Testis (tissue), 5 donors: ENCODE measurements at places on chromosomes 7 and 10.

GRCh38 chr10:21273400-21273968 is 252.0 kb downstream of the SKIDA1 start:
- no peaks in the 10 kb centered on the region for H3K36me3 ChIP-seq
- H3K27ac ChIP-seq: no peak overlapping the region
- no peaks in the 10 kb centered on the region for H3K4me1 ChIP-seq
- no peak overlapping the region for H3K4me3 ChIP-seq

- no peaks in the 10 kb centered on the region for H3K27me3 ChIP-seq
- DNase-seq: no peak
- no peak overlapping the region for H3K27ac ChIP-seq
Observed at GRCh38 chr10:48902096-48902495, 37.5 kb downstream of the LRRC18 start.

DNA sequence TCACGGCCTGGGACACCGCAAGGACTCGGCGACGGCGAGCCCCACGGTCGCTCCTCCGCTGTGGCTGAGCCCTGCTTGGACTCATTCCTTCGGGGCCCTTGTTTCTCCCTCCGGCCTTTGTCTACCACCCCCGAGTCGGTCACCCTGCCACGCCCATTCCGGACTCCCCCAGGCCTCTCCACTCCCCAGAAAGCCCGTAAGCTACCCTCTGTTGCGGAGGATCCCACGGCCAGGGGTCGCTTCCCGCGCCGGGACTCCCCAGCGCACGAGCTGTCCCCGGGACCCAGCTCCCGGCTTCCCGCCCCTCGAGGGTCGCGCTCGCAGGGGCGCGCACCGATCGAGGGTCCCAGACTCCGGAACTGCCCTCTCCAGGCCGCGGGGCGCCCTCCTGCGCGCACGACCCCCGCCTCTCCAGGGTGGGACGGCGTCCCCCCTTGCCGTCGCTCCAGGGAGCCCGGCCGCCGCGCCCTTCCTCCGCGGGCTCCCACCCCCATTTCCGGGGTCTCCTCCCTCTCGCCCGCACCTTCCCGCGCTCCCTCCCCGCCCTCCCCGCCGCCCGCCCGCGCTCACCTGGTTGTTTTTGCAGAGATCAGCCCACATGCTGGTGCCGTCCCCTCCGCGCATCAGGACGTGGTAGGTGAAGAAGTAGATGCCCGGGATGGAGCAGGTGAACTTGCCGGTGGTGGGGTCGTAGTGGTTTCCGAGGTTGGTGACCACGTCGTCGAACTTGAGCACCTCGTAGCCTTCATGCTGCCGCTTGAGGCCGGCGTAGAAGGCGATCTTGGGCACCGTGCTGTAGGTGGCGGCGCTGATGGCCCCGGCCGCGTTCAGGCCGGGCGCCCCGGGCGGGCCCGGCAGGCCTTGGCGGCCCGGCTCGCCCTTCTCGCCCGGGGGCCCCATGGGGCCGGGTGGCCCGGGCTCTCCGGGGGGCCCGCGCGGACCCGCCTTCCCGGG is 1.5 kb downstream of the C1QL3 start:
- no peak overlapping the region for H3K27ac ChIP-seq
- no peaks in the 10 kb centered on the region for H3K4me1 ChIP-seq
- no peaks in the 10 kb centered on the region for H3K36me3 ChIP-seq
- H3K27me3 ChIP-seq: no peaks in the 10 kb centered on the region

DNA sequence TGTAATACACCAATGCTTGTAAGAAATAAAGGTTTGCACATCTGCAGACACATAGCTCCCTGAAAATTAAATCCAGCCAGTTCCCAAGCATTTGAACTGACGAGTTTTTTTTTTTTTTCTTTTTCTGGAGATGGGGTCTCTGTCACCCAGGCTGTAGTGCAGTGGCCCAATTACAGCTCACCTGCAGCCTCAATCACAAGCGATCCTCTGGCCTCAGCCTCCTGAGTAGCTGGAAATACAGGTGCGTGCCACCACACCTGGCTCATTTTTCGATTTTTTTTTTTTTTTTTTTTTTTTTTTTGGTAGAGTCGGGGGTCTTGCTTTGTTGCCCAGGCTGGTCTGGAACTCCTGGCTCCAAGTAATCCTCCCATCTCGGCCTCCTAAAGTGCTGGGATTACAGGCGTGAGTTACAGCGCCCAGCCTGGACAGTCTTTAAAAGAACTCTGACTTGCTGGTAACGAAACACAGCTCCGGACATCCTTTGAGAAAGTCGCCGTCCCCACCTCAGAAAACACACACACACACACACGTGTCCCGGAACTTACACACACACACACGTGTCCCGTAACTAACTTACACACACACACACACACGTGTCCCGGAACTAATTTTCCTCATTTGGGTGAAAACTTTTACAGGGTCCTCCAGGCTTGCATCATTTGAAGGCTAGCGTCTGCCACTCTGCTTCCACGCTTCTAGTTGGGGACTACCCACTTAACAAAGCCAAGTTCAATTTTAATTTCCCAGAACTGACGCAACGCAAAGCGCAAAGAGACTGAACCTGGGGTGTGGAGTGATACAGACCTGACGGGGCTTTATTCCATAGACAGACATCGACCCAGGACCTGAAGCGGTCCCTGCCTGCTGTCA is 18.6 kb downstream of the OCM2 start:
- H3K27me3 ChIP-seq: no peaks in the 10 kb centered on the region
- peak overlapping the region; percentile 97 for H3K4me3 ChIP-seq
- no peak for DNase-seq
- H3K27ac ChIP-seq: peak overlapping the region; percentile 63
- H3K4me1 ChIP-seq: no peaks in the 10 kb centered on the region
- no peaks in the 10 kb centered on the region for H3K36me3 ChIP-seq

DNA sequence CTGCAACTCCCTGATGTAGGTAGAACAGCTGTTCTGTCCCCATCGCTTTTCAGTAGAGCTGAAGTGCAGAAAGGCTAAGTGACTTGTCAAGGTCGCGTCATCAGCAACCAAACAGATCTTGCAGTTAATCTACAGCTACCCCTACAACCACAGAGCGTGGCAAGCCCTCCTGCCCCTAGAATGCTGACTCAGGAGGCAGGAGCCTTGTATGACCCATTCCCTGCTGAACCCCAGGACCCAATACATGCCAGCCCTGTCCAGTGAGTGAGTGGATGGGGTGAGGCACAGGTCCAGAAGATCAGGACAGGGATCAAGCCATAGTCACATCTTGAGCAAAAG is 26.6 kb upstream of the GJD4 start:
- DNase-seq: no peak
- no peaks in the 10 kb centered on the region for H3K4me1 ChIP-seq
- no peaks in the 10 kb centered on the region for H3K36me3 ChIP-seq

GRCh38 chr7:158829021-158829341 is 328 bp downstream of the ESYT2 start:
- no peaks in the 10 kb centered on the region for H3K36me3 ChIP-seq
- peaks cover 23% of the 10 kb centered on the region for H3K4me1 ChIP-seq
- H3K27ac ChIP-seq: peak overlapping the region; percentile 98
- no peak for DNase-seq
- H3K4me3 ChIP-seq: peak overlapping the region; percentile 89

DNA sequence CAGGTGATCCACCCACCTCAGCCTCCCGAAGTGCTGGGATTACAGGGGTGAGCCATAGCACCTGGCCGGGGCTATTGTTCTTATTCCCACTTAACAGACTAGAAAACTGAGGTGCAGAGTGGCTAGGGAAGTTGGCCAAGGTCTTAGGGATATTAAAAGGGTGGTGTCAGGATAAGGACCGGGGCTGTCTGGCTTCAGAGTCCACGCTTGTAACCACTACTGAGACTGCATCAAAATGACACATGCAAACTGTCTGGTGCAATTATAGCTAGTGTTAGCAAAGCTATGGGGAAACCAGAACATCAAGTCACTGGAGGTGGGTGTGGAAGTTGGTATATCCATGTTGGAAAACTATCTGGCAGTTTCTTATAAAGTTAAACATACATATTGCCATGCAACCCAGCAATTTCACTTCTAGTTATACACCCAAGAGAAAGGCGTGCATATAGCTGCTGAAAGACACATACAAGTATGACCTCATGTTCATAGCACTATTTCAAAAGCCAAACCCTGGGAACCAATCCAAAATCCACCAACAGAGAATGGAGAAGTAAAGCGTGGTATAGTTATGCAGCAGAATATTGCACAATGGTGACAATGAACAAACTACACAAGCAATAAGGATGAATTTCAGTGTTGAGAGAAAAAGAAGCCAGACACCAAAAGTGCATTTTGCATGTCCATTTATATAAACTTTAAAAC is 33.9 kb upstream of the EEPD1 start:
- H3K36me3 ChIP-seq: no peaks in the 10 kb centered on the region
- DNase-seq: no peak
- no peak overlapping the region for H3K27ac ChIP-seq
- H3K4me1 ChIP-seq: peaks cover 13% of the 10 kb centered on the region

GRCh38 chr10:19421674-19422073 is 373.1 kb downstream of the MALRD1 start:
- no peak overlapping the region for H3K27ac ChIP-seq
- H3K4me3 ChIP-seq: no peak overlapping the region
- no peaks in the 10 kb centered on the region for H3K4me1 ChIP-seq
- no peaks in the 10 kb centered on the region for H3K36me3 ChIP-seq

DNA sequence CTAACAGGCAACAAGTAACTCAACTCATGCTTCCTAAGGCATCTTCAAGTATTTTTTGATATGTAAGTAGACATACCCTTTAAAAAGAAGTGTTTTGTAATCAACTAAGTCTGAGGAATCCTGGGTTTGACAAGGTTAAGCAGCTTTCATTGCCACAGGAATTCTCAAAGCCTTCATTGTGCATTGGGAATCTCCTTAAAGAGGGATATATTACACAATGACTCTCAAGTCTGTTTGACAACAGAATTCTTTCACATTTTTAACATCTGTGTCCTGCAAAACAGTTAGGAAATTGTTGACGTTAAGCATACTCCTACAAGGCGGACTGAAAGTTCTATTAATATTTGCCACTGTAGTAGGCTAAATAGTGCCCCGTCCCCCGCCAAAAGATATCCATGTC is 71.4 kb downstream of the SGMS1 start:
- H3K4me3 ChIP-seq: no peak overlapping the region
- peaks cover 49% of the 10 kb centered on the region for H3K4me1 ChIP-seq
- no peak for DNase-seq

DNA sequence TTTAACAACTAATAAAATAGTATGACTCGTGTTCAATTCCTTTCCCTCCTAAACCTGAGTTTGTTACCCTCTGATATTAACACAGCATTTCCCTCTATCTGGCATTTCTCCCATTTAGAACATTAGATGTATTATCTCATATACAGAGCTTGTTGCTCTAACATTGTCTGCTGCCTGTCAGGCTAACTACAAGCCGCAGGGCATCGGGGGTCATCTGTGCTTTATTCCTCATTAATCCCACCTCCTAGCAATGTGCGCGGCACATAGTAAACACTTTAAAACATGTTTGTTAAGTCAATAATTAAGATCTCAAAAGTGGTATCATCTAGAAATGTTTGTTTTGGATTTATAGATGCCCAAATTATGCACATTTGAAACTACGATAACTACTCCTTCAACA is 52.9 kb upstream of the NEBL start:
- H3K27ac ChIP-seq: no peak overlapping the region
- H3K36me3 ChIP-seq: no peaks in the 10 kb centered on the region
- H3K4me3 ChIP-seq: no peak overlapping the region
